ENCODE measurements at places on chromosomes 2 and 18.

DNA sequence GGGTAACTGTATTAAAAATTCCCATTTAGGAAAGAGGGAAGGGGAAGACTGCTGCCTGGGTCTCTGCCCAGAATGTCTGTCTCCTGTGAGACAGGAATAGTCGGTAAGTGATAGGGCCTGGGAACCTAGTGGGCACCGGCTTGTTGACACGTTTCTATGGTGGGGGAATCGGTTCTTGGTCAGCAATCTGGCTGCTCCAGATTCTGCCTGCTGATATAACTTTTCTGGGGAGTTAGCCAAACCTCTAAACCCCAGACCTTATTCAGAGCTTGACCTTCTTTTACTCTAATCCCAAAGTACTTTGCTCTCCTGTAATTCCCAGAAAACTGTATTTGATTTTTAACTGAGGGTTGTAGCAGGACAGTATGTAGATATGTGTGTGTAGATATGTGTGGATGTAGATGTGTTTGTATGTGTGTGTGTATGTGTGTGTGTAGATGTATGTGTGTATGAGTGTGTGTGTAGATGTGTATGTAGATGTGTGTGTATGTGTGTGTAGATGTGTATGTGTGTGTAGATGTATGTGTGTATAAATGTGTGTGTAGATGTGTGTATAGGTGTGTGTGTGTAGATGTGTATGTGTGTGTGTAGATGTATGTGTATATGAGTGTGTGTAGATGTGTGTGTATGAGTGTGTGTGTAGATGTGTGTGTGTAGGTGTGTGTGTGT lies 61.8 kb upstream of the TXNDC2 start:
- no peak for DNase-seq

GRCh38 chr18:51077217-51077616 lies 47.2 kb downstream of the SMAD4 start:
- no peak for DNase-seq

- DNase-seq: no peak
Observed at GRCh38 chr2:176704282-176704858, 435.1 kb downstream of the MTX2 start.

- no peak for DNase-seq
Observed at GRCh38 chr2:120278901-120279300, 26.2 kb downstream of the RALB start.

DNA sequence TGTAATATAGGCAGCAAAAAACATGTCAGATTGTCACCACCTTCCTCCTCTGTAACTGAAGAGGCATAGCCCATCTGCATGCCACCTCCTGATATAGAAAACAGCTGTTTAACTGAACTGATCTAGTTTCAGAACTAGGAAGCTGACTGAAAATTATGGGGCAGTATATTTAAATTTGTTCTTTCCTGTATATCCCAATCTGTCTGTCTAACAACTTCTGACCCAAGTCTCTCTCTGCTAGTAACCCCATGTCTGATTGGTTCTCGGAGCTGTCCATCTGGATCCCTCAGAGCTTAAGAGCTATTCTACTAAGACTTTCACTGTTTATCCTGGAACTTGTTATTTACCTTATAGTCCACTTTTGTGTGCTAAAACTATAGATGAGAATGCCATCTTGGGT lies 68.2 kb upstream of the SLC35G4 start:
- DNase-seq: no peak

GRCh38 chr2:40962026-40962425 lies 510.1 kb upstream of the SLC8A1 start:
- DNase-seq: no peak
